ENCODE measurements at places on chromosomes 3 and 15.
A peak's percentile ranks its signal among the peaks of the same experiment; 100 is the strongest.

DNA sequence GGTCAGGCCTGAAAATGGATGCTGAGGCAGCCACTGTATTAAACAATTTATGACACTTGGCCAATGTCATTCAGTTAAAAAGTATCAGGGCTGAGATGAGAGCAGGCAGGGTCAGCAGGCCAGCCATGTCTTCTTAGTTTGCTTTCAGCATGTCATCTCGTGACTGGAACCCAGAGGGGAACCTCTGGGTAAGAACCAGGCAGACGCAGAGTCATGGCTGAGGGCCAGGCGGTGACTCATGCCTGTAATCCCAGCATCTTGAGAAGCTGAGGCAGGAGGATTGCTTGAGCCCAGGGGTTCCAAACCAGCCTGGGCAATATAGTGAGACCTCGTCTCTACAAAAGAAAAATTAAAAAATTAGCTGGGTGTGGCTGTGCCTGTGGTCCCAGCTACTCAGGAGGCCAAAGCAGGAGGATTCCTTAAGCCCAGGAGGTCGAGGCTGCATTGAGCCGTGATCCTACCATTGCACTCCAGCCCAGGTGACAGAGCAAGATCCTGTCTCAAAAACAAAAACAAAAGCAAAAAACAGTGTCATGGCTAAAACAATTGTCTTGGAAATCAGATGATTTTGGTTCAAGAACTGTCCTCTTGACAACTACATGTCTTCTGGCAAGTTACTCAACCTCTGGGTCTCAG lies 11.7 kb downstream of the BCL2L10 start:
- peak; percentile 48 for DNase-seq

- DNase-seq = no peak
Observed at GRCh38 chr3:115403786-115404185, 219.5 kb upstream of the GAP43 start.

- DNase-seq = peak; percentile 94
Observed at GRCh38 chr15:64841344-64842095, at the start of gene PLEKHO2. Gene PLEKHO2 (plus strand): TSS chr15:64841915. CDS start chr15:64842017, 102 bp downstream.

GRCh38 chr3:39467394-39468107 lies at the start of gene MOBP:
Gene MOBP (plus strand): TSS chr3:39467680. CDS start chr3:39502070, 34,390 bp downstream.
- DNase-seq = no peak

DNA sequence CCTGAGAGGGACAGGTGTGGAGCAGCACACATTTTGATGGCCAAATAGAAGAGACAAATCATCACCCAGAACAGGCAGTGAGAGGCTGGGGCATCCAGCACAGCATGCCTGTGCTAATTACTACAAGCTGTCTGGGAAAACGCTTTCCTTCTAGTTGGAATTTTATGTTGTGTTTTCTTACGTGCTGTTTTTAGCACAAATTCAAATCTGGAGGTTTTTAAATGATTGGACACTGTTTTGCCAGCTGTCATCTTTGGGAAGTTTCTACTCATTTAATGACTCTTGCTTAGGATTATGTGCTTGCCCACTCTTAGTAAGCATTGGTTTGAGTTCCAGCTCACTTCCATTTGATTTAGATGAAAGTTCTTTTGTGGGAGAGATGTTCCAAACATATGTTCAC lies 43.5 kb downstream of the EAF1 start:
- no peak for DNase-seq

- peak; percentile 63 for DNase-seq
Observed at GRCh38 chr15:40323953-40324937, 753 bp downstream of the INAFM2 start.

GRCh38 chr3:42025370-42026138 lies 63.7 kb upstream of the ULK4 start:
- DNase-seq = no peak

DNA sequence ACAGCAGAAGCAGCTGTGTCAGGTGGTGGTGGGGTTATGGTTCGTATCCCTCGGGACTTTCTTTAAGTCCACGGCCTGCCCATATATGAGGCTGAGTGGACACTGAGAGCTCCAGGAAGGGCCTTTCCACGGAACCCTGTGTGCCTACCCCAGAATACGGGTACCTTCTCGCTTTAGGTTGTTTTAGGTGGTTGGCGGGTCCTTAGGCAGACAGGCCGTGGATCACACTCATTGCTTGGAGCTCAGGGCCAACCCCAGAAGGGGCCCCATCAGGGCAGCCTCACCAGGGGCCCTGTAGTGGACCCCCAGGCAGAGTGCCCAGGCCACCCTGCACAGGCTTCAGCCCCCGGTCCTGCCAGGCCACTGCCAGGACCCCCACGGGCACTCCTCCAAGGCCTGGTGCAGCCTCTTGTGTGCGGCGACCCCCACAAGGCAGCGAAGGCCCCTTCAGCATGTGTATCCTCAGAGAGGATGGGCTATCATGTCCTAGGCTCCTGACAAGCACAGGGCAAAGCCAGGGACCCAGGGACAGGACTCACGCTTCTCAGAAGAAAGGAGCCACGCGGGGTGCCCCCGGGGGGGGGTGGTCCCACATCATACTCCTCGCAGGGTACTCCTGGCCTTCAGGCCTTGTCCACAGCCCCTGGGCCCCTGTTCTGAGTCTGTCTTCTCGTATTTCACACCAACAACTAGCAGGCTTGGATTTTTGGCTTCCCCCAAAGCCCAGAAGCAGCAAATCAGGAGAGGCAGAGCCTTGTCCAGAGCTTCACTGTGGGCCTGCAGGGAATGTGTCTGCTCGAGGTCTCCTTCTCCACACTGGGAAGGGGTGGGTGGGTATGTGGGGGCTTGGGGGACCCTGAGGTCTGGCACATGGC lies 93.4 kb downstream of the LRRK1 start:
- DNase-seq = no peak

DNA sequence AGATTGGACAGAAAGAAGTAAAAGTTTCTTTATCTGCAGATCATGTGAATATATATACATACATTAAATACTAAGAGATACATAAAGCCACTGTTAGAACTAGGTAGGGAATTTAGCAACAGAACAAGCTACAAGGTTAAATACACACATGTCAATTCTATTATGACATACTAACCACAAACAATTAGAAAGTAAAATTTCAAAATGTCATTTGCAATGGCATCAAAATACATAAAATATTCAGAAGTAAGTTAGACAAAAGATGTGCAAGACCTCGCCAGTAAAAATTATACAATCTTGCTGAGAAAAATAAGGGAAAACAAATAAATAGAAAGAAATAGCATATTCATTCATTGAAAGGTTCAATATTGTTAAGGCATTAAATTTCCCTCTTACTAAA lies 200.0 kb upstream of the HES1 start:
- DNase-seq = no peak

- no peak for DNase-seq
Observed at GRCh38 chr3:38095669-38096483, 41.1 kb downstream of the ACAA1 start.

DNA sequence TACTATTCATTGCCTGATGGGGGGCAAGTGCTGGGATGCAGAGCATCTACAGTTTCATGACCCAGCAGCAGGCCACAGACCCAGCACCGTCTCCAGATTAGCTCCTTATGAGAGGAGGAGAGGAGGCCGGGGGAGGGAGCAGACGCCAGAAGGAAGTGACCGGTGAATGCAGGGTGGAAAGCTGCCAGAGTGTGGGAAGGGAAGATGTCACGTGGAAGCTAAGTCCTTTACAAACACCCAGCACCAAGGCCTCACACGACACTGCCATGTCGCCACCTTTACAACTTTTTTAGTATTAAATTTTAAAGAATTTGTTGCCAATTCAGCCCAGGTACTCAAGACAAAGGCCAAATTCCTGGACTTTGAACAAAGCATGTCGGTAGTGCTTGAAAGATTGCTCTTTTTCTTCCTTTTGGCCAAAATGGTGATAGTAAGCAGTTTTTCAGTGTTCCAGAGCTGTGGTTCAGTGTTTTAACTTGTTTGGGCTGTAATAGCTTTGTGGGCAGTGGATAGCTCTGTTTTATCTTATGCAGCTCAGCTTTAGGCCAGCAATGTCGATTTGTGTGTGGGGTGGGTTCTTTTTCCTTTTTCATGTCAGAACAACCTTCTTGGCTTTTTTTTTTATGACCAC lies 58.2 kb downstream of the ZBTB38 start:
- DNase-seq = no peak

- no peak for DNase-seq
Observed at GRCh38 chr3:180229113-180229512, 192.4 kb upstream of the PEX5L start.

GRCh38 chr3:7385635-7386034 lies 524.7 kb downstream of the GRM7 start:
- DNase-seq = no peak

DNA sequence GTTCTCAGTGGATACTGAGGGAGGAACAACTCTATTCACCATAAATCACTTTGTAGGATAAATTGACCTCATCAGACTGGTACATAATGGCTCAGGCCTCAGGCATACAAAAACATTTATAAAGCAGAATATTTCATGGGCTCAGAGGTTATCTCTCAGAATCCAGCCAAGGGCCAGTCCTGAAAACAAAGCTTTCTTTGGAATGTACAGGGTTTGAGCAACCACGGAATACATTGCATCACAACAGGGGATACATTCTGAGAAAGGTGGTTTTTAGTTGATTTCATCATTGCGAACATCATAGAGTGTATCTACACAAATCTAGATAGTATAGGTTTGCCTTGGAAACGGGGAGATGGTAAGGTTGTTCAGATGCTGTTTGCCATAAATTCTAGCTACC lies 33.4 kb upstream of the CTDSPL2 start:
- no peak for DNase-seq

DNA sequence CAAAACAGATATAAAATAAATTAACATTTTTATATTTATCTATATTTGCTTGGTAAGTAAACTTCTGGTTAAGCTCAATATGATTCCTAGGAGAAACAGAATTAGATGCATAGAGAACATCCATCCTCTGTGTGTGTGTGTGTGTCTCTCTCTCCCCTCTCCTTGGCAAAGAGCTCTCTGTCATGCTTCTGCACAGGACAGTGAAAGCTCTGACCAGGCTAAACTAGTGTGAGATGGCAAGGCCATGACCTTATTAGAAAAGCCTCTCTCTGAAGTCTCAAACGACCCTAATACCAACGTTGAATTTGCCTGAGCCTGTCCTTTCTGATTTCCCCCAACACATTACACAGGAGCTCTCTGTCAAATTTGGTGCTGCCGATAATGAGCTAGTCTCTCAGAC lies 746.0 kb downstream of the VGLL3 start:
- DNase-seq = no peak

- DNase-seq = peak; percentile 26
Observed at GRCh38 chr3:13072600-13073325, 466 bp downstream of the IQSEC1 start.

DNA sequence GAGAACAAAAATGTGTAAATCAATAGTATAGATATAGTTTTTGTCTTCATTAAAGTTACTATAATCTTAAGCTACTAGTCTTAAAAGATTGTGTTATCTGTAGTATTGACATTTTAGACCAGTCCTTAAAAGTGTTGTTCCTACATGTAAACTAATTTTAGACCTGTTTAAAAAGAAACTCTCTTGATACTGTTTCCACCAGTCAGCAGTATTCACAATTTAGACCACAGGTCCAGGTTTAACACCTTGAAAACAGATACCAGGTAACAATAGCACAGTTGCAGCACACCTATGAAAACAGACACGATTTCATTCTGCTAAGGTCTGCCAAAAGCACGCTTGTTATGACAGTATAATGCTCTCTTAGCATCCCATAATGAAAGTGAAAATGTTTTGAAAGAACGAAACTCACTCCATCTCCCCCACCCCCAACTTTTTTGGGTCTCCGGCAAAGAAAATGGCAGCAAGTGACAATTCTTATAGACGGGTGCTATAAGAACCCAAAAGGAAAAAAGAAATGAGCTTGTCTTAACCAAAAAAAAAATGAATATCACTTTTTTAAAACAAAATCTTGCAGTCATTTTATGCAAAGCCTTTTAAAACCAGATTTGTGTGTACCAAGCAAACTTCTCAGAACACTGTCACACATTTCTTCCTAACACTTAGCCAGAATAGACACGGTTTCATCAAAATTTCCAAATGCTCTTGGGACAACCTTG lies 1.6 kb downstream of the EIF4E3 start:
- peak; percentile 70 for DNase-seq

GRCh38 chr3:113747283-113748046 lies 630 bp downstream of the ATP6V1A start:
- peak; percentile 72 for DNase-seq

DNA sequence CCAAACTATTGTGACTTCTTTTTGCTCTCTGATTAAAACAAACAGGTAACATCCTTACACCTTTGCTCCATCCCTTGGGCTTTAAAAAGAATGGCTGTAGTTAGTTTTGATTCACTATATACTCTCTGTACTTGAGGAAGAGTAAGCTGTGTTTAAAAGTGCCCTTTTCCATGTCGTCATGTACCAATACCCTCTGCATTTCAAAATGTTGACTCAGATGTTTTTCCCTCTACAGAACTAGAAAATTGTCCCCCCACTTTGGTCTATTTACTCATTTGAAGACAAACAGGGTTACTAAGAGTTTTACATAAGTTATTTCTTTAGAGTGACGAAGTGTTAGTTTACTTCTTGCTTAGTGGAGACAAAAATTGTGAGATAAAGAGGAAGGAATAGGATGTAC lies 62.7 kb downstream of the TASOR start:
- DNase-seq = no peak

DNA sequence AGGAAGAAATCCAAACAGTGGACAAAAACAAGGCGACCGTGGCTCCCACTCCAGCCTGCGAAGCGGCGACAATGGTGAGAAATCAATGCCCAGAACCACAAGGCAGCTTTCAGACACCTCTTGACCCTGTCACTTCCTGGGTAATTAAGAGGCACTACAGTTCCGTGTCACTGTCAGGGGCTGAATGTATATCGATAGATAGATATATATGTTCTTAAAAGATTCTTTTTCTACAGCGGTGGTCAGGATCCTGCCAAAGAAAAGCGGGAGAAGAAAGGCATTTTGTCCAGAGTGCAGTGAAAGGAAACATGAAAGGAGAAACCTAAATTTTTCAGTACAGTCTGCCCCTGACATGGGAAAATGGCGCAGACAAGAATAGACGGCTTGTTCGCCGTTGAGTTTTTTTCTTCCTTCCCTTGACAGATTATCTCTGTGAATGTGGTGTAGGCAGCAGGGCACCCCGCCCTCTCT lies 56.2 kb upstream of the HES1 start:
- no peak for DNase-seq

DNA sequence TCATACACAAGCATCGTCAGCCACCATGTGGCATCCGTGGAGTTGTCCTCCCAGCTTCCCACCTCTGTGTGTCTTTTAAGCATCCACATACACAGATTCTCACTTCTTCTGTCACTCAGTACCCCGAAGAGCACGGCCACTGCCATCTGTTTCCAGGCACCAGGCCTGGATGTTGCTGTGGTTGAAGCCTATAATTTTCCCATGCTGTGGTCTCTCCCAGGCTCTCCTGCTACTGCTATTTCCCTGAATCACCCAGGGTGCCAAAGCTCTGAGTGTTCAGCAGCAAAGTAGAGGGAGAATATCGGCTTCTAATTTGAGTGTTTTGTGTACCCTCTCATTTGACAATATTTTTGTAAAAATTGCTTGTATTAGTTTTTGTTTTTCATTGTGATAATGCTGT lies 265.7 kb downstream of the DIPK2A start:
- DNase-seq = no peak

DNA sequence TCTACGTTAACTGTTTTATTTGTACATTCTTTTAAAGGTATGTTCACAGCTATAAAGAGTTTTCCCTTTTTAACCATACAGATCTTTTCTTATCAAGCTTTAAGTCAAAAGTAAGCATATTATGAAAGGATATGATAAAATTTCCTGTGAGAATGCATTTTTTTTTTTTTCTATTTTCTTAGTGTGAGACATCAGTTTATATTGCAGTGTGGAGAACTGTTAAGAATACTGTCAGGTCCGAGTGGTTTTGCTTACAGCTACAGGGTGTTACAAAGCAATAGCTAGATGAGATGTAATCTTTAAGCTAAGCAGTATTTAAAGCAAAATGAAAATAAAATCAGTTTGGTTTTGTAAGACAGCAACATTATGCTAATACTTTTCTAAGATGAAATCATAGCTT lies 133.2 kb downstream of the SLC25A26 start:
- DNase-seq = no peak
